Stimulated activated CD4-positive, alpha-beta T cell treated with anti-CD3 and anti-CD28 coated beads, Interleukin-4, amount 100 ng/mL, for 1 hour (primary cell): ENCODE measurements at places on chromosomes 5 and 9.

DNA sequence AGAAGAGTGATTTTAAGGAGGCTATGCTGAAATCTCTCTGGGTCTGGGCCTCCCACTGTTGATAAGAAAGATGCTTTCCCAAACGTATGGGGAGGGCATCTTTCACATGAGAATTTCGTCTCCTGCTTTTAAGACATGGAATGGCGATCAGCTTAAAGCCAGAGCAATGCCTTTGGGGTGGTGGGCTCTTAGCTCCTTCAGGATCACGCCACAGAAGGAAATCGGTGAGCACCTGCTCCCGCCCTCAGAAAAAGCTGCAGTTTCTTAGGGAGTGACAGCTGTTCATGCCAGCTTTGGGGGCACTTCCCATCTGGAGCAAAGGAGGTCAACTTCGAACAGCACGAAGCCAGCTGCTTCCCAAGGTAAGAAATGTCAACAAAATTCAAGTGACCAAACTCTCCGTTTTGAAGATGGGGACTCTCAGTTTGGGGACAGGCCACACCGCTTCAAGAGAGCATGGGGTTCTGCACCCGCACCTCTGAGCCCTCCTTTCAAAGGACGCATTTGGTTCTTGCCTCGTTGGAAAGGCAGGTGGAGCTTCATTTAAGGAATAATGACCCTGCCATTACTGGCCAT is 39.0 kb downstream of the TRIP13 start:
- DNase-seq, result no peak

GRCh38 chr5:145050181-145050580 is 785.0 kb downstream of the PRELID2 start:
- no peak for DNase-seq

GRCh38 chr9:89675058-89675742 is 70.4 kb downstream of the GADD45G start:
- DNase-seq, result no peak

DNA sequence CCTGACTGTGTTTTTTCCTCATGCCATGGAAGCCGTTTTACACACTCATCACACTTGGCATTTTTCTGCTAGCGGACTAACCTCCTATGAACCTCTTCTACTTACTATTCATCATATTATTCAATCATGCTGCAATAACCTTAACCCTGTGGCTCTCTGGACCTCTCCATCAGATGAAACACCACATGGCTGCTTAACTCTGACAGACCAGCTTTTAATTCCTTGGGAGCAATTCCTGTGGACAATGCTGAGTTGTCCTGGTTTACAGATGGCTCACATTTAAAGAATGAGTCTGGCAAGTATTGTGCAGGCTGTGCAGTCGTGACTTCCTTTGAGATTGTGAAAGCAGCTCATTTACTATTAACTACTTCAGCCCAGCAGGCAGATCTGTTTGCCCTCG is 9.0 kb downstream of the OR1J1 start:
- no peak for DNase-seq

DNA sequence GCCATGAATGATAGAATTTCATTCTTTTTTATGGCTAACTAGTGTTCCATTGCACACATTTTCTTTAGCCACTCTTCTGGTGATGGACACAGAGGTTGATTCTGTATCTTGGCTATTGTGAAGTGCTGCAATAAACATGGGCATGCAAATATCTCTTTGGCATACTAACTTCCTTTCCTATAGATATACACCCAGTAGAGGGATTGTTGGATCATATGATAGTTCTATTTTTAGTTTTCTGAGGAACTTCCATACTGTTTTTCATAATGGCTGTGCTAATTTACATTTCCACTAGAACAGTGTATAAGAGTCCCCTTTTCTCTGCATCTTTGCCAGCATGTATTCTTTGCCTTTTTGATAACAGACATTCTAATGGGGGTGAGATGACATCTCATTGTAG is 50.4 kb upstream of the CDK5RAP2 start:
- no peak for DNase-seq

- DNase-seq, result no peak
Measured at GRCh38 chr5:61327760-61328753, 4.0 kb upstream of the ZSWIM6 start.

DNA sequence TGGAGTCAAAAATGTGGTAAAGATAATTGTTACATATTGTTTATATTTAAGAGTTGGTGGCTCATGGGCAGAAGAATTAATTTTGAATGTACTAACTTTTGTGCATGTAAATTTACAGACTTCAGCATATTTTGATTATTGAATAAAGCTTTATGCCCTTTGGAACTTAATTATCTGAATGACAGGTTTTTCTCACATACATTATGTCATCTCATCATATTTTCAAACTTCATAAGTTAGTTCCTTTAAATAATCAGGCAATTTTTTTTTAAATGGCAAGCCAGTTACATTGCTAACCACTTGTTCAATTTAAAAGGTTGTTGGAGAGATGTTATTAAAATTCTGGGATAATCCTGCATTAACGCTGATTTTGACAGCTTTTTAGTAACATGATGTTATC is 184.6 kb upstream of the EDIL3 start:
- no peak for DNase-seq
